HepG2 (cell line): ENCODE measurements at places on chromosomes 6 and 20.

- DNase-seq, result no peak
Measured at GRCh38 chr6:117473401-117473800, 9.1 kb upstream of the DCBLD1 start.

DNA sequence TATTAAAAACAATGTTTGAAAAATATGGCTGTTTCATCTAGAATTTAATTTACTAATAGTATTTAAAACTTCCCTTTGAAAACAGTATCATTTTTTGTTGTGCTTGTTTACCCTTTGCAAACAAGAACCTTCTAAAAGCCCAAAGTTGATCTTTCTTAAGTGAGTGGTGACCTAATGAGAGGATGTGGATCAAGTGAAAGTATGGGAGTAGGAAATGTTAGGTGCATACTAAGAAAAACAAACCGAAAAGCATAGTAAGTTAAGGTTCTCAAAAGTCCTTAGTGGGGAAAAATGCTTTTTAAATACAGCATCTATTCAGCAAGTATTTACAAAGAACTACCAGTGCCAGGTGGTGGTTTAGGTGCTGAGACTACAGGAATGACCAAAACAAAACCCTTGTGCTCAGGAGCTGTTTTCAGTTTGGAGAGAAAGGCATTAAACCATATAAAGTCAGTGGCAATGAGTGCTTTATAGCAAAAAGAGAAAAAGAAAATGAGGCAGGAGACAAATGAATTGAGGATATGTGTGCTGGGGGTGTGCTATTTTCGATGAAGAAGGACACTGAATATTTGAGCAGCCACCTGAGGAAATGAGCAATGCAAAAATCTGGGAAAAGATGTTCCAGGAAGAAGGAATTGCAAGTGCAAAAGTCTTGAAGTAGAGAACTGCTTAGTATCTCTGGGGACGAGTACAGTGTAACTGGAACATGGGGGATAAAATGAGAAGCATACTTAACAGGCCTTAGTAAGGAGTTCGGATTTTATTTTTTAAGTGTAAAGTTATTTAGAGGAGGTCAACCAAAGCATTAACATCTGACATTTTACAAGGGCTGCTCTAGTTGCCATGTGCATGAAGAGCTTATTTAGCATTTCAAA lies 24.0 kb downstream of the RNF146 start:
- DNase-seq, result no peak

GRCh38 chr6:132728616-132729015 lies 14.8 kb upstream of the VNN1 start:
- DNase-seq, result peak; percentile 28

DNA sequence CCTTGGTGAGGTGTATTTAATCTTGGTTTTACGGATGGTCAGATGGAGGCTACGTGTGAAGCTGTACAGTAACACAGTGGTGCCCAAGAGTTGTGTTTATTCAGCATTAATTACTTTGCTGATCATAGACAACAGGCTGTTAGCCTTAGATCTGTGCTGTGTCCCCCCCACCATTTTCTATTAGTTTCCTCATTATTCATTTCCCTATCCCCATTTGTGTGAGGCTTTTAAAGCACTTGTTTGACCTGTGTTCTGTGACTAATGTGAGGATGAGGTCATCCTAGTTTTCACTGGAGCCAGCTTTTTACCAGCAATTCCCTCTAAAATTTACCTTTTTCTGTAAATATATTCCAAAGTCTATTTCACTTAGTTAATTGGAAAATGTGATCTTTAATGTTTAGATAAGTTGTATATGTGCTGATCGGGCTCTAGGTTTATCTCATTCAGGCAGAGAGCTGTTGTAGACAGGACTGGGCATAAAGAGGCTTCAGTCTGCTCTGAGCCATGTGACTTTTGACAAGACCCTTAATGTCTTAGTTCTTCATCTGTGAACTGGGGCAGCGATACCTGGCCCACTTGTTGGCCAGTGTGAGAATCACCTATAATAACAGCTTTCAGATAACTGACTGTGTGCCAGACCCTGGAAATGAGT lies 8.4 kb downstream of the MAPRE1 start:
- no peak for DNase-seq

GRCh38 chr6:97697456-97697855 lies 414.4 kb upstream of the MMS22L start:
- no peak for DNase-seq

DNA sequence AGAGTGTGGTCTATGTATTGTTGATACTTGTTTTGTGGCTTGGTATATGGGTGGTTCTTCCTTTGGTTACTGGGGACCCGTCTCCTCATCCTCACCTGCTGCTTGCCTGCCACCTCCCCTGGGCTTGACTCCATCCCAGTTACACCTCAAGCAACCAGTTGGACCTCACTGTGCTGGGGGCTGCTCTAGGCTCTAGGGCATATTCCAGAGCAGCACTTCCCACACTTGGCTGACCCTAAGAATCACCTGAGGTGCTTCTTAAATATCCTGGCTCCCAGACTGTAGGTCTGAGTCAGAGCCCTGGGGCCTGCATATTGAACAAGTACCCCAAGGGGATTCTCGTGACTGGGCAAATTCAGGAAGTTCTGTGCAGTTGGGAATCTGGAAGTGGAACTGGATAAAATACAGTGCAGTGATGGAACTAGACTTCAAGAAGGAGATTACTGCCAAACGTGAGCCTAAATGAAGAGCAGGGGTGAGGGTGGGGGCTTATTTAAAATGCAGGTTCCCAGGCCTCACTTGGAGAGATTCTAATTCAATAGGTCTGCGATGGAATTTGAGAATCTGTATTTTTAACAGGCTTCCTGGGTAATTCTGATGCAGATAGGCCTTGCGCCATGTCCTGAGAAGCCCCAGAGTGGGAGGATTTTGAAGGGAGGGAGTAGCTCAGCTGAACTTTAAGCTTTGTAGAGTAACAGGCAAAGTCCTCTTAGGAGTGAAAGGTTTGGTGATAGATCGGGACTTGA lies 7.6 kb downstream of the SPATS1 start:
- peak; percentile 17 for DNase-seq

DNA sequence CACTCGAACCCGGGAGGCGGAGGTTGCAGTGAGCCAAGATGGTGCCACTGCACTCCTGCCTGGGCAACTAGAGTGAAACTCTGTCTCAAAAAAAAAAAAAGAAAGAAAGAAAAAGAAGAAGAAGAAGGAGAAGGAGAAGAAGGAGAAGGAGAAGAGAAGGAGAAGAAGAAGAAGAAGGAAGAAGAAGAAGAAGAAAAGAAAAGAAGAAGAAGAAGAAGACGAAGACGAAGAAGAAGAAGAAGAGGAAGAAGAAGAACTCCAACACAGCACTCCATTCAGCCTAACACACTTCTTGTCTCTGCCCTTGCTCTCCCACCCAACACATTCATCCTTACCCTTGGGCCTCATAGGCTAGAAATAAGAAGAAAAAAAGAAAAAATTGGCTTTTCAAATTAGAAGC lies 6.9 kb downstream of the ZFP57 start:
- no peak for DNase-seq

- no peak for DNase-seq
Measured at GRCh38 chr6:5072440-5072839, 12.7 kb upstream of the PPP1R3G start.

DNA sequence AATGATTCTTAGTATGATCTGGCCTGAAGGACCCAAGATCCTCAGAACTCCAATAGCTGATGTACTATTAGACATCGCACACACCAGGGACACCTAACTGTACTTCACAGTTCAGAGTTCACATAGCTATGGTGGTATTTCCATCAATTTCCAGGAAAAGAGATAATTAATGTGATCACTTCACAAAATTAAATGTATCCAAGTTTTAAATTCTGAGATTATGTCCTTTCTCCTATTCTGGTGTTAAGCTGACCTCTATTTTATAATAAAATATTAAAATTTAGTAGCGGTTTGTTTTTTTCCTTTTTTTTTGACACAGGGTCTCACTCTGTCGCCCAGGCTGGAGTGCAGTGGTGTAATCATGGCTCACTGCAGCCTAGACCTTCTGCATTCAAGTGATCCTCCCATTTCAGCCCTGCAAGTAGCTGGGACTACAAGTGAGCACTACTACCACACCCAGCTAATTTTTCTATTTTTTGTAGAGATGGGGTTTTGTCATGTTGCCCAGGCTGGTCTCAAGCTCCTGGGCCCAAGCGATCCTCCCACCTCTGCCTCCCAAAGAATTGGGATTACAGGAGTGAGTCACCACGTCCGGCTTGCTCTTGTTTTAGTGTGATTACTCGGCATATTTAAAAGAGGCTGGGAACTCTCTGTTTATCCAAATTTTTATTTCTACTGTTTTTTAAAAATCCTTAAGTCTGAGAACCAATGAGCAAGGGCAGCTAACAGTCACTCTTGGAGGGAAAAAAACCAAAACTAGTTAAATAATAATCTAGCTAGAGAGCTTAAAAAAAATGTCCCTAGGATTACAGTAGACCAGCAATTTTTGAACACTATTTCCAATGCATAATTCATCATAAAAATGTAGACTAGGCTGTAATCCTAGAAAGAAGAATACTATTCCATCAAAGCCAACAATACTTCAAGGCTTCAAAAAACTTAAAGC lies 16.0 kb downstream of the KIF13A start:
- DNase-seq, result no peak

DNA sequence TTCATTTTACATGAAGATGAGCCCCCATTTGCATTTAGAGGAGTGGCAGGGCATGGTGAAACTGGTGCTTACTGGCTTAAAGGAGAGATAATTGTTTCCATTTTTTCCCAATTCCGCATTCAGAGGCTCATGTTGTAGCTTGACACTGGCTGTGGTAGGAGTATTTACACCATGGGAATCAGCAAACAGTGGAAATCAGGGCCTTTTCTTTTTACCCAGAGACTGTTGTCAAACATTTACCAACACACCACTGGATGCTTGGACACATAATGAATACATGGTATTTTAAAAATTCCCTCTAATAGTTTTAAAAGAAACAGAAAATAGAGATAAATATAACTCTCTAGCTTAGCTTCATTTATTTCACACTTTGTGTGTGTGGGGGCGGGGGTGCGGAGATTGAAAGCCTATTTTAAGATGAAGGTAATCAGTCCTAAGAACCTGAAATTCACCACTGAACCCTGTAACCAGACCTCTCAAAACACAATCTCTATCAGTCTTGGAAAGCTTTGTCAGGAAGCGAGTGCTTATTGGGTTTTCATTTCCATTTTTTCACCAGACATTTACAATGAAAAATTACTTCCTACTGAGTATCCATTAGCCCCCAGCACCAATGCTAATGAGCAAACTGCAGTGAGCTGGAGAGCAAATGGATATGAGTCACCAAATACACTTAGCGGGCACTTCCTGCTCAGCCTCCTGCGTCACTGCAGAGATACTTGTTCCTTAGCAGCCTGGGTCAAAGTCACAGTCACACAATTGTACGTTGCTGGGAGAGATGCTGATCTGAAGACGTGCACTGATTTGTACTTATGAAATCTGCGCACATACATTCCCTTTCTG lies 532.0 kb downstream of the BCKDHB start:
- DNase-seq, result peak; percentile 11
